ENCODE measurements at places on chromosomes 1 and 21. TPM values are rescaled to one million over a fixed set of nuclear protein-coding genes. Genes with fewer than 3 reads are reported as not detected.

DNA sequence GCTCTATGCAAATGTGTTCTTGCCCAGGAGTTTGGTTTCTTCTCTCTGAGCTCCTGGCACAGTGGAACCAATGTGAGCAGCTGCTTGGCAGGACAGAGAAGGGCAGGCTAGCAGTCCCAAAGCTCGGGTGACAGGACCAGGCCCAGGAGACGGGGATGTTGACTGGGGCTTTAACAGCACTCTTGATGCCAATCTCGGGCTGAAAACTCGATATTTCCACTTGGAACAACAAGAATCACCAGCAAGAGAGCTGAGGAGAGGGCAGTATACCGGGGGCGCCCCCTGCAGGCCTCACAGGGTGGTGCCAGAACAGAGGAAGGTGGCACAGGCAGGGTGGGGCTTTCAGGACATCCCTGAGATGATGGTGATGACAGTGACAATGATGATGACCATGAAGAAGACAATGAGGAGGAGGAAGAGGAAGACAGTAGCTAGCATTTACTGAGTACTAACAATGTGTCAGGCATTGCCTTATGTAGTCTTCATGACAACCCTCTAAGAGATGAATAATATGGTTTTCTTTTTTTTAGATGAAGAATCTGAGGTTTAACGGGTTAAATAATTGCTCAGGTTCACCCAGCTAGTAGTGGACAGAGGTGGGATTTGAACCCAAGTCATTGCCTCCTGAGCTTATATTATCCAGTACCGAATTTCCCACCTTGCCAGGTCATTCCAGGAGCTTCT lies 2.7 kb upstream of the KCNJ9 start:
- H3K27me3 ChIP-seq: no peaks in the 10 kb centered on the region
- peak; percentile 71 for DNase-seq
- H3K27ac ChIP-seq: no peak overlapping the region
- H3K4me1 ChIP-seq: no peaks in the 10 kb centered on the region
- no peaks in the 10 kb centered on the region for H3K36me3 ChIP-seq
- no peak overlapping the region for H3K4me3 ChIP-seq

- H3K27ac ChIP-seq: no peak overlapping the region
- no peaks in the 10 kb centered on the region for H3K36me3 ChIP-seq
- no peak for DNase-seq
- H3K4me3 ChIP-seq: no peak overlapping the region
These were observed 18.6 kb downstream of the KRTAP10-1 start for GRCh38 chr21:44521301-44521927.

GRCh38 chr1:85546748-85547147 lies 33.8 kb upstream of the CCN1 start:
- DNase-seq: no peak
- H3K4me3 ChIP-seq: no peak overlapping the region
- no peaks in the 10 kb centered on the region for H3K27me3 ChIP-seq
- H3K4me1 ChIP-seq: no peaks in the 10 kb centered on the region
- no peak overlapping the region for H3K27ac ChIP-seq

GRCh38 chr1:151373196-151373595 lies 691 bp upstream of the SELENBP1 start:
- H3K36me3 ChIP-seq: no peaks in the 10 kb centered on the region
- peaks cover 12% of the 10 kb centered on the region for H3K4me1 ChIP-seq
- H3K4me3 ChIP-seq: no peak overlapping the region
- H3K27ac ChIP-seq: no peak overlapping the region

GRCh38 chr1:1398677-1399186 lies 403 bp downstream of the CCNL2 start:
- H3K27me3 ChIP-seq: no peaks in the 10 kb centered on the region
- peak overlapping the region; percentile 89 for H3K4me3 ChIP-seq
- H3K36me3 ChIP-seq: no peaks in the 10 kb centered on the region
- DNase-seq: no peak
- H3K27ac ChIP-seq: peak overlapping the region; percentile 87

DNA sequence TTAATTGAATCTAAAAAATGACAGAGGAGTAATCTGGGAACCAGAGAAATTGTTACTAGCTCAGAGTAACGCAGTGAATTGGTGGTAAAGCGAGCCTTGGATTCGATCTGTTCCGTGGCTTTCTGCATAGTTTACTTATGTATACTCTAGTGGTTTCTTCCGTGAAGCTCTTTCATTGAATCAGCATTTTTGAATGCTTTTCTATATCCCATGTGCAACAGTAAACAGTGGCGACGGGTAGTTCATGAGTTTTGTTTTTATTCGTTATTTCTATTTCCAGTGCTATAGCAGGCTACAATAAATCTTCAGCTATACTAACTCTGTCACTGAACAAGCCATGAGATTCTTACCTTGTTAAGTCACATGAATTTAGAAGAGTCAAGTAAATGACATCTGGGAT lies 14.5 kb upstream of the MAP3K7CL start:
- no peaks in the 10 kb centered on the region for H3K27me3 ChIP-seq
- DNase-seq: no peak
- H3K4me1 ChIP-seq: no peaks in the 10 kb centered on the region
- H3K4me3 ChIP-seq: no peak overlapping the region

DNA sequence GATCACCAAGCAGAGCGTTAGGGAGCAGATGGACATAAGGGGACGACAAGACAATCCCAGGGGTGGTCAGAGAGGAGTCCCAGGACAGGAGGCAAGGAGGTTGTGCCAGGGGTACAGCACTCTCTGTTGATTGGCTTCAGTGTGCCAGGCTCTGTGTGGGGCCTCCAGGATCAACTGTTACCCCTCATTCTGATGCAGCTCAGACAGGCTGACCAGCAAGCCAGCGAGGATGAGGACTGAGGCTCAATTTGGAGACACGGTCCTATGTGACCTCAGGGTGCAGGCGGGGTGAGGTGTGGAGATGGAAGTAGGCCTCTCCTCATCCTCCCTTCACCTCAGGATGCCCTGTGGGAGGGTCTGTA lies 4.0 kb downstream of the HYI start:
- H3K36me3 ChIP-seq: peaks cover 67% of the 10 kb centered on the region
- H3K27ac ChIP-seq: no peak overlapping the region
- DNase-seq: peak; percentile 3
- no peaks in the 10 kb centered on the region for H3K4me1 ChIP-seq
- no peak overlapping the region for H3K4me3 ChIP-seq

GRCh38 chr1:111690306-111690617 lies 48.9 kb downstream of the INKA2 start:
- no peak overlapping the region for H3K4me3 ChIP-seq
- no peaks in the 10 kb centered on the region for H3K4me1 ChIP-seq
- no peaks in the 10 kb centered on the region for H3K36me3 ChIP-seq
- H3K27ac ChIP-seq: no peak overlapping the region
- no peaks in the 10 kb centered on the region for H3K27me3 ChIP-seq

GRCh38 chr1:103960710-103961109 lies 211.0 kb downstream of the AMY1C start:
- H3K36me3 ChIP-seq: no peaks in the 10 kb centered on the region
- H3K4me1 ChIP-seq: no peaks in the 10 kb centered on the region
- H3K27me3 ChIP-seq: no peaks in the 10 kb centered on the region
- H3K27ac ChIP-seq: no peak overlapping the region
- no peak overlapping the region for H3K4me3 ChIP-seq

- no peak overlapping the region for H3K4me3 ChIP-seq
- no peak for DNase-seq
- H3K36me3 ChIP-seq: no peaks in the 10 kb centered on the region
- peaks cover 4% of the 10 kb centered on the region for H3K4me1 ChIP-seq
These were observed 914 bp upstream of the ADGRB2 start for GRCh38 chr1:31765041-31765467.

DNA sequence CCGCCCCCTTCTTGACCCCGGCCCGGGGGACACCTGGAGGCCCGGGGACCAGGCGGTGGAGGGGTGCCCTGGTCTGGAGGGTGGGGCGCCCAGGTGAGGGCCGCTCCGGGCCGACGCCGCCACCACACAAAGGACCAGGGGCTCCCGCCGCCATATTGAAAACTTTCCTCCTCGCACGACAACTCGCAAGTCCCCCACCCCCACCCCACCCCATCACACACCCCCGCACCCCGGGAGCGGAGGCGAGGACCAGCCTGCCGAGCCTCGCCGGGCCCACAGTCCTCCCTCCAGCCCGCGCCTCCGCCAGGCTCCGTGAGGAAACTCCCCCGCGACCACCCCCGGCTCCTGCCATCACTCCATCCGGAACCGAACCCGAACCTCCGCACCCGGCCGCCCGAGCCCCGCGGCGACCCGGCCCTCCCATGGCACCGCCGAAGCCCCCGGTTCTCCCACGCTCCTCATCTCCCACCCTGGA lies 733 bp downstream of the KDM5B start:
- H3K4me3 ChIP-seq: peak overlapping the region; percentile 82
- peak overlapping the region; percentile 86 for H3K27ac ChIP-seq
- peaks cover 3% of the 10 kb centered on the region for H3K4me1 ChIP-seq
- DNase-seq: peak; percentile 32
- H3K27me3 ChIP-seq: no peaks in the 10 kb centered on the region

GRCh38 chr1:59193443-59194093 lies 103.3 kb upstream of the FGGY start:
- no peaks in the 10 kb centered on the region for H3K27me3 ChIP-seq
- DNase-seq: no peak
- no peak overlapping the region for H3K27ac ChIP-seq
- H3K36me3 ChIP-seq: no peaks in the 10 kb centered on the region
- no peak overlapping the region for H3K4me3 ChIP-seq

GRCh38 chr1:234486858-234487840 lies 8.2 kb upstream of the TARBP1 start:
- H3K27ac ChIP-seq: no peak overlapping the region
- no peaks in the 10 kb centered on the region for H3K4me1 ChIP-seq
- no peaks in the 10 kb centered on the region for H3K36me3 ChIP-seq
- DNase-seq: no peak

DNA sequence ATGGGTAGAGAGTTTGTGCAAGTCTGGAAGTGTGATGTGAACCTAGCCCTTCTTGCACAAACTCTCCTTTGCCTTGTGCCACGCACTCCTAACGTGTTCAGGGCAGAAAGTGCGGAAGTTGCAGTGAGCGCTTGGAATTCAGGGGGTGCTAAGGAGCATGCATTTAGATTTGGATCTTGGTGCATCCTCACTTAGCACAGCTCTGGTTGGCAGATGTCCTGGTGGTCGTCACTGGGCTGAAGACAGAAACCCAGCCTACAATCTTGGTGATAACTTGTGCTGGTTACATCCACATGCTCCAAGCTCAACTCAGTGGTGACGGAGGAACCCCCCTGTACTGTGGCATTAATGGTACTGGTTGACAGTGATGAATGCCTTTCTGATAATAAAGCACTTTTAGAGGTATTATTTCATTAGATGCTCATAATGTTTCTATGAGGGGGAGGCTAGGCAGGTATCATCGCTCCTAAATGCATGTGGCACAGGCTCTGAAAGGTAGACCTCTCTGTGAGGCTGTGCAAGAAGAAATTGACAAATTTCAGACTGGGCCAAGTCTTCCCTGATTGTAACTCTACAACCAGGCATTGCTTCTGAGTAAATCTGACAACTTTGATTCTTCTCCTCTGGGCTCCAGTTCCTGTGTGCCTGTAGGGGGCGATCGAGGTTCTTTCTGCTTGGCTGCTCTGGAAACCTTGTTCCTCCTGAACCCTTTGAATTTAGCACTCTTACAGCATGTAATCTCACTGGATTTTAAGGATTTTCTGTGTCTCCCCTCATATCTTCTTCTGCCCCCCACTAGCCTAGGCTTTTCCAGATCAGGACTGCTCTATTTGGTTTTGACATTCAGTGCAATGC lies 40.6 kb downstream of the MAPKAPK2 start:
- H3K27ac ChIP-seq: no peak overlapping the region
- H3K27me3 ChIP-seq: no peaks in the 10 kb centered on the region
- H3K4me3 ChIP-seq: no peak overlapping the region
- peaks cover 4% of the 10 kb centered on the region for H3K4me1 ChIP-seq
- H3K36me3 ChIP-seq: no peaks in the 10 kb centered on the region
- DNase-seq: no peak

DNA sequence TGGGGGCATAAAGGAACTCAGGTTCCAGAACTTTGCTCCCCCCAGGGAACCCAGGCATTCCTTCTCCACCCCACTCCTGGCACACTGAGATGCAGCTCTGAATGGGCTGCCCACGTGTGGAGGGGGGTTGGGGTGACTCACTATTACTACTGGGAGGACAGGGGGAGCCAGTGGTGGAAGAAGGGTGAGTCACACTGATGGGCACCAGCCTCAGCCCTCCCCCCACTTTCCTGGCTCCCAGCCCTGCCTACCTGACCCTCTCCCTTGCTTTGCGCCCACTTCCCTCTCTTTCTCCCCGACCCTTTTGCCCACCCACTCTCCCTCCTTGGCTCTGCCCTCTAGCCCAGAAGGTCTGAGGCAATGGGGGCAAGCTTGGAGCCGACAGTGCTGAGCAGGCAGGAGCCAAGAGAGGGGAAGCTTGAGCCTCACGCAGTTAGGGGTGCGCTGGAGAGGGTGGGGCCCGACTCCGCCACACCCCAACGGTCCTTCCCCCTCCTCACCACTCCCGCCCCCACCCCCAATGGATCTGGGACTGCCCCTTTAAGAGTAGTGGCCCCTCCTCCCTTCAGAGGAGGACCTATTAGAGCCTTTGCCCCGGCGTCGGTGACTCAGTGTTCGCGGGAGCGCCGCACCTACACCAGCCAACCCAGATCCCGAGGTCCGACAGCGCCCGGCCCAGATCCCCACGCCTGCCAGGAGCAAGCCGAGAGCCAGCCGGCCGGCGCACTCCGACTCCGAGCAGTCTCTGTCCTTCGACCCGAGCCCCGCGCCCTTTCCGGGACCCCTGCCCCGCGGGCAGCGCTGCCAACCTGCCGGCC lies at the start of gene LMNA:
Gene LMNA (plus strand): TSS at position 611 of the 818 bp plus-strand sequence. CDS start 208 bp downstream, outside the sequence.
- H3K4me3 ChIP-seq: peak within 1 kb of the TSS; percentile 98
- H3K27me3 ChIP-seq: no peaks in the 10 kb centered on the region
- DNase-seq: peak; percentile 96
- H3K4me1 ChIP-seq: no peaks in the 10 kb centered on the region
- no peaks in the 10 kb centered on the region for H3K36me3 ChIP-seq
- peak within 1 kb of the TSS; percentile 97 for H3K27ac ChIP-seq

- peak overlapping the region; percentile 34 for H3K4me3 ChIP-seq
- no peaks in the 10 kb centered on the region for H3K36me3 ChIP-seq
- DNase-seq: peak; percentile 94
- H3K4me1 ChIP-seq: peaks cover 40% of the 10 kb centered on the region
These were observed 18.6 kb downstream of the KCNQ4 start for GRCh38 chr1:40802078-40802741.

DNA sequence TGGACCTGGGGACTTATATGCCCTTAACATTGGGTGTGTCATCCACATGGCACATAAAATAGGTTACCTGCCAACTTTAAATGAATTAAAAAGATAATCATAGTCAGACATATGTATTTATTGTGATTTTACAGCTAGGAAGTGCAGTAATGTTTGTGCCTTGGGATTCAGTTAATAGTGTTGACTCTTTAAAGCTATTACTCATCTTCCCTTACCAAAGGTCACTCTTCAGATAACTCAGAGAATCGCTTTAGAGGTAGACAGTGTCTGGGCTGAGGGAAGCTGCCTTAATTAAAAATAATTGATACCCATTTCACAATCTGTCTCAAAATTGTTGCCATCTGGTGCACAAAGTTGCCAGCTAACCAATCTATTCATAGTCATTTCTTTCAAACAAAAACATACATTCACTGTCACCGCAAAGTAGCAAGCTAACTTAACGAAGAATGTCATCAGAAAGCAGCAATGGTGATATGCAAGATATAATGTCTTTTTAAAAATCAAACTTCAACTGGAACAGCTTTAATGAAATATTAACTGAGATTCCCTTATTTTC lies 3.0 kb upstream of the KRTAP15-1 start:
- DNase-seq: no peak
- no peaks in the 10 kb centered on the region for H3K36me3 ChIP-seq
- no peak overlapping the region for H3K4me3 ChIP-seq
- no peaks in the 10 kb centered on the region for H3K27me3 ChIP-seq
- no peak overlapping the region for H3K27ac ChIP-seq

The FRRS1 gene
- 6.9 TPM for total RNA-seq

The IGSF21 gene
- not detected for total RNA-seq

The RNU1-4 gene
- total RNA-seq: under 0.01 TPM

The CD53 gene
- 166 TPM for total RNA-seq

The LIN9 gene
- 6.6 TPM for total RNA-seq

The CYP4A11 gene
- 4.7 TPM for total RNA-seq

The RAB3B gene
- 1.4 TPM for total RNA-seq

The CELA3A gene
- not detected for total RNA-seq

The LCE1D gene
- total RNA-seq: not detected

The TSPEAR gene
- total RNA-seq: 0.47 TPM
